ENCODE measurements at places on chromosomes 7 and 10.

DNA sequence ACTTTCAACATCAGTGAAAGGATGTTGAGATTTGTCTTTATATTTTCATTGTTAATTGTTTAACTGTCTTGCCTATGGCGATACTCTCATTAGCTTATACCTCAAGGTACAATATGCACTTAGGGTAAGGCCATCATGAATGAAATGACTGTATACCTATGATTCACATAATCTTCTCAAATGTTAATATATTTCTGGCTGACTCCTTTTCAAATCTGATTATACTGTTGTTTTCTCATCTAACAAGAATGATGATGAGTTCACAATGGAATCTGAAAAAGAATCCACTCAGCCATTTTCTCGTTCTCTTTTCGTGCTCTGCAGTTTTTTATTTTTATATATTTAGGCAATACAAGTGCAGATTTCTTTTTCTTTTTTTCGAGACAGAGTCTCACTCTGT lies 159.1 kb downstream of the ARHGAP12 start:
- DNase-seq = no peak

GRCh38 chr7:127845522-127846214 lies 185.6 kb downstream of the LRRC4 start:
- no peak for DNase-seq

DNA sequence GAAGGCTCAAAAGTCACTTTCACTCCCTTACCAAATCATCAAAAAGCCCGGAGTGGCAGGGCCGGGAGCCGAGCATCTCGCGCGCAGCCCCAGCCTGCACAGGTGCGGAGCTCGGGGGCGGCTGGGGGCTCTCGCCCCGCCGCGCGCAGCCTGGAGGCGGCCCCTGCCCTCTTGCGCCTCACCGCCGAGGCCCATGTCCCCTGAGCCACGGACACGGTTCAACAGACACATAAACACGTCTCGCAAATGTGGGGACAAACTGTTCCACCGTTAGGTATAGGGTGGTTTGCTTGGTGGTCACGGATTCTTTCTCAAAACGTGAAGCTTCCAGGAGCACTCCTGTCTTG lies 700 bp downstream of the GSAP start:
- DNase-seq = peak; percentile 64

DNA sequence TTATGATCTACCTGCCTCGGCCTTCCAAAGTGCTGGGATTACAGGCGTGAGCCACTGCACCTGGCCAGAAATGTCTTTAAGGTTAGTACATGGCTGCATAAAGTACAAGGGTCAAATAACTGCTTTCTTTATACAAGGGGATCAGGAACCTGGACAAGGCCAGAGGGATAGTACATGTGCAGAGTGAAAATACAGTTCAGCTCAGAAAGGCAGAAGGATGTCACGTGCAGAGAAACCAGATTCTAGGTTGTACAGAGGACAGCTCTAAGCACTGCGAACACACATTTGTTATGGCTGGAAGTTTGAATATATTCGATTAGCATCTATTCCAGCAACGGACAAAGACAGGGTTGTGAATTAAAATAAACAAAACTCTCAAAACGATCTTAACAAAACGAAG lies 6.0 kb upstream of the RSBN1L start:
- DNase-seq = no peak

DNA sequence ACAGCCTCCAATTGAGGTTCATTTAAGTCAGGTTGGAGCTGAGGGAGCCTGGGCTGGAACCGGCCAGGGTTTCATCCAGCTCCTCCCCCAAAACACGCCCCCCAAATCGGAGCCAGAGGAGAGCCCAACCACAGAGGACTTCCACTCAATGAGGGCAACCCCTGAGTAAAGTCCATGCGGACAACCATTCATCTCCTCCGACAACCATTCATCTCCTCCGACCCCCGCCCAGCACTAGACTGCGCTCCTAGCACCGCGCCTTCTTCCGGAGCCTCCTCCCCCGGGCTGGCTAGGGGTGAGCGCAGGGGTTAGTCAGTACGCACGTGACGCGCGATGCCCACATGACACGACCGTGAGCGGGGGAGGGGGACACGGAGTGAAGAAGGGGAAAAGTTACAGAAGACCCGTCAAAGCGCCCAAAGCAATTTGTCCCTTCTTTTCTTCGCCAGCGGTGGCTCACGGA lies 1.4 kb downstream of the MAGI2 start:
- DNase-seq = no peak
